ENCODE measurements at places on chromosomes 13 and 19.

DNA sequence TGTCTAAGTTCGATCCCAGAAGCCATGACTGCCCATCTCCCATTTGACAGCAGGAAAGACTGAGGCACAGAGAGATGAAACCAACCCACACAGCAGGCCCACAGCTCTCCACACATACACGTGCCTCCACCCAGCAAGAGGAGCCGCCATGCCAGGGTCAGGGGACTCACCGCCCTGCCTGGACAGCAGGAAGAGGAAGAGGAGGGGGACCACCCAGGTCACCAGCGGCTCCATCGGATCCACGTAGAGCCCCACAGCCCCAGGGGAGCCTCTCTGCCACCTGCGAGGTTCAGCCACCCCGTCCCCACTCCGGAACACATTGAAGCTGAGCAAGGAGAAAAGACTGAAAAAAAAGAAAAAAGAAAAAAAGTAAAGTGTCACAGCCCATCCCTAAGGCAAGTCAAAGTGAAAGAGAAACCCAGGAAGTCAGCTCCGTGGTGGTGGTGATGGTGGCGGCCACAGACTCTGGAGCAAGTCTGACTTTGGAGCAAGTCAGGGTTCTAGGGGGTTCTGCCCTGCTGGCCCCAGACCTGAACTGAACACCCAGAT is at the start of gene IL12RB1:
Gene IL12RB1 (minus strand): TSS at position 345 of the 549 bp plus-strand sequence. CDS start 111 bp downstream, at position 234.
- DNase-seq: peak; percentile 74

- DNase-seq: no peak
Observed at GRCh38 chr13:111548301-111548700, 227.9 kb downstream of the TEX29 start.

- no peak for DNase-seq
Observed at GRCh38 chr13:113443991-113444390, 9.3 kb downstream of the ADPRHL1 start.

GRCh38 chr13:89407357-89407756 is 1736.2 kb downstream of the SLITRK5 start:
- DNase-seq: no peak

GRCh38 chr13:68588623-68589022 is 1358.5 kb upstream of the PCDH9 start:
- DNase-seq: peak; percentile 84

GRCh38 chr19:21608571-21608970 is 103.2 kb downstream of the ZNF429 start:
- DNase-seq: no peak

GRCh38 chr19:18847549-18848463 is 16.0 kb downstream of the UPF1 start:
- DNase-seq: no peak

GRCh38 chr13:20160306-20161274 is at the start of gene GJA3:
Gene GJA3 (minus strand): TSS chr13:20161052. CDS start chr13:20143288, 17,764 bp downstream.
- peak; percentile 27 for DNase-seq

- DNase-seq: peak; percentile 76
Observed at GRCh38 chr19:3365836-3366752, at the start of gene NFIC. Gene NFIC (plus strand): TSS chr19:3366583. CDS start chr19:3366637, 54 bp downstream.

GRCh38 chr19:46607448-46607841 is 6.3 kb downstream of the CALM3 start:
- DNase-seq: no peak
